ENCODE measurements at places on chromosomes 13 and 19. TPM values are rescaled to one million over a fixed set of nuclear protein-coding genes. Genes with fewer than 3 reads are reported as not detected.

The TECR gene
- 207 TPM for total RNA-seq

The OR7A17 gene
- total RNA-seq = not detected

The KCNRG gene
- 1.5 TPM for total RNA-seq

DNA sequence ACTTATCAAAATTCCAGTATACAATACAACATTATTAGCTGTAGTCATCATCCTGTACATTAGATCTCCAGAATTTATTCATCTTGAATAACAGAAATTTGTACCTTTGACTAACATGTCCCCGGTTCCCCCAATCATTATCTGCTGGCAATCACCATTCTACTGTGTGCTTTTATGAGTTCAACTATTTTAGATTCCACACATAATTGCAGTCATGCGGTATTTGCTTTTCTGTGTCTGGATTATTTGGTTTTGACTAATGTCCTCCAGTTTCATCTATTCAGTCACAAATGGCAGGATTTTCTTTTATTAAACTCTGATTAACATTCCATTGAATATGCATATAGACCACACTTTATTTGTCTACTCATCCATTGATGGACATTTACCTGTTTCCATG lies 530.7 kb upstream of the SLITRK1 start:
- DNase-seq = no peak

DNA sequence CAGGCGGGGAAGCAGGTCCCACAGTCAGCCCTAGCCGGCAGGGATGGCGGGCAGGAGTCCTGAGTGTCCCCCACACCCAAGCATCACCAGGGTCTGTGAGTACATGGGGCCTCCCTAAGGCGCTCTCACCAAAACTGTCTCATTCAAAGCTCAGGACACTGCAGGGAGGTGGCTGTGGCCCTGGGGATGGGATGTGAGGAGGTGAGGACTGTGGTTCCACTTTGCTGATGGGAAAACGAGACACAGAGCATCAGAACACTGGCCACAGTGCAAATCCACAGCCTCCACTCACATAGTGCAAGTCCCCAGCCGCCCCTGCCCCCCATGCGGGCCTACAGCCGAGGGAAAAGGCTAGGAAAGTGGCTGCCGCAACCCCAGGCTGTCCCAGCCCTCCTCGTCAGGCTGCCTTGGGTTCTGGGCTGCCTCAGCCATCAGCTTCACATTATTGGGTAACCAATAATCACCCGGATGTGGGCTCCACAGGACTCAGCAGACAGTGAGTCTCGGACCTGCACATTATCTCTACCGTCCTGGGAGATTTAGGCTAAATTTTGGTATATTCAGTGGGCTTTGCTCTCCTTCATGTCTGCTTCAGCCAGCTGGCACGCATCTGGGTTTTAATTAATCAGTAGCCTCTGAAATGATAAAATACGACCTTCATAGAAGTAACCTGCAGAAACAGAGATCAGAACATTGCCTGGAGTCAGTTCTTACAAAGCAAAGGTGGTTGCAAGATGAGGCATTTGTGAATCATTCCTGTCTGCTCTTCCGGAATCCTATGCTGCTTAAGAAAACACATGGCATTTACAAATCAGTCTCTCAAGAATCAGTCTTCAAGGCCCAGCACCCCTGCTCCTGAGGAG lies 77.0 kb downstream of the SOX1 start:
- no peak for DNase-seq

Data from T-cell (primary cell).